ENCODE measurements at places on chromosomes 7 and 10.

DNA sequence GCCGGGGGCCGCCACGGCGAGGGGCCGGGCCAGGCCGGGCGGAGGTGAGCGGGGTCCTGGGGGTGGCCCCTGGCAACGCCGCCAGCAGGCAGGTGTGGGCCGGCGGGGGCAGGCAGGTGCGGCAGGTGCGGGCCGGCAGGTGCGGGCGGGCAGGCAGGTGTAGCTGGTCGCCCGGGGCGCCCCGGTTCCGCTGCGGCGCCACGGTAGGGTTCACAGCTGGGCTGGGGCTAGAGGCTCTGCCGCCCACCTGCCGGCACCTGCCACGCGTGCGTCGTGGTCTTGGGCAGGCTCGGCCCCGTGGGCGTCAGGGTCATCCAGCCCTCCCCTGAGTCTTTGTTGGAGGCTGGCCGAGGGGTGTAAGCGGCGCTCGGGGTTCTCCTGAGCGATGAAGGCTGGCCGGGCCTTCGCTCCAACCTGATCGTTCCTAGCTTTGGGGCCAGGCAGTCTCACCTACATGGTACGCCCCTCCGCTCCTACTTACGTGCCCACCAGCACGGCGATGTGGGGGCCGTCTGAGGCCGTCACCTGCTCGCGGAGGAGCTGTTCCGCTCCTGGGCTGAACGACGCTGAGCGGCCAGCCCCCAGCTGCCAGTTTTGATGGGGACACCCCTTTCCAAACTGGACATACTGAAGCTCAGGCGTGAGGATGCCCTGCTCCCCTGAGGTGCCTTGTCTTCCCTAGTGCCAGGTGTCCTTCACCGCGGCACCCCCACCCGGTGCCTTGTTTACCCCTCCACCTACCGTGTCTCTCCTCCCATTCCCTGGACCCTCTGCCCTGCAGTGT lies 493 bp downstream of the ZMIZ2 start:
- no peak for DNase-seq

DNA sequence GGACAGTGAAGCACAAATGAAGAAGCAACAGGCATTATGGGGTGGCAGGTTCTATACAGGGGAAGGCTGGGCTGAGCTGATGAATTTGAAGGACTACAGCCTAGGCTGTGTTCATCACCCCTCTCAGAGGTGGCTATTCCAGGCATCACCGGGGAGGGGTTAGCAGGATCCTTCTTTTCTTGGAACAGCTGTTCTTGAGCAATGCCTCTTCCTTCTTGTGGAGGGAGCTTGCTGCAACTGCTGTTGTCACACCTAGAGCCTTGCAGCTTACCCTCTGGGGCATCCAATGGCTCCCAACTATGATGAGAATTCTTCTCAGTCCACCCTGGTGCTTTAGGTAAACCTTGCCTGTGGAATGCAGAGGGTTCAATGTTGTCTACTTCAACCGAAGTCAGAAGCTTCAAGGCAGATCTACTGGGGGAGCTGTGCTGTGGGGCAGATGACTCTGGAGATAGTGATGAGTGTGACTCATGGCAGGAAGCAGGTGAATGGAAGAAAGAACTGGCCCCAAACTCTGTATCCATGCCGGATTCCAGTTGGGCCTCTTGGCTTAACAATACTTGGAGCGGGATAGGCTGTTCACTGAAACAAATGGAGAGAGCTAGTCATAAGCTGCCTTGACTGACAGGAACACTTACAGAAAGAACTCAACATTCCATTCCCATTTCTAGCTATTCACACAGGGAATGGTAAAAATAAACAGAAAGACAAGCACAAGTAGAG lies 21.5 kb upstream of the PPP3CB start:
- DNase-seq, result no peak

GRCh38 chr7:105743351-105744090 lies 132.9 kb downstream of the ATXN7L1 start:
- DNase-seq, result no peak

DNA sequence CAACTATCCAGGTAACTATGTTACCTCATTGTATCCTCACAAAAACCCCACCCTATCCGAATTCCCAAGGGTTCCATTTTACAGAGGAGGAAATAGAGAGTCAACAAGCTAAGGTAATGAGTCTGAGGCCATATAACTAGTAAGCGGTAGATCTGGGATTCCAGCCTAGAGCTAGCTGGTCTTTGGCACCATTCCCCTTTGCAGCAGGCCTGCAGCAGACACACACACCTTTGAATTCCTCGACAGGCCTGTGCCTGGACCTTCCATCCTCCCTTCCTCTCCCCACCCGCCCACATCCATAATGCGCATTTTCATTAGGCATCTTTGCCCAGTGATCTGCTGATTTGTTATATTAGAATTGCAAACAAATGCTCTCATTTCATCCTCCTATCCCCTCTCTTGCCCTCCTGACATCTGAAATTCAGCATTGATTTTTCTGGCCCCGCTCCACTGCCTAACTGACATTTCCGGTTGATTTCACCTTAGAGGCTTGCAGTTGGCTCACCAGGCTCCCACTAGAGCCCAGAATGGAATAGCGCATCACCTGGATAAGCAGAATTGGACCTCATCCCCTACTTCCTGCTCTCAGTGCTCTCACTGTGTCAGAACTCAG lies 129.5 kb downstream of the PLXNA4 start:
- DNase-seq, result no peak

DNA sequence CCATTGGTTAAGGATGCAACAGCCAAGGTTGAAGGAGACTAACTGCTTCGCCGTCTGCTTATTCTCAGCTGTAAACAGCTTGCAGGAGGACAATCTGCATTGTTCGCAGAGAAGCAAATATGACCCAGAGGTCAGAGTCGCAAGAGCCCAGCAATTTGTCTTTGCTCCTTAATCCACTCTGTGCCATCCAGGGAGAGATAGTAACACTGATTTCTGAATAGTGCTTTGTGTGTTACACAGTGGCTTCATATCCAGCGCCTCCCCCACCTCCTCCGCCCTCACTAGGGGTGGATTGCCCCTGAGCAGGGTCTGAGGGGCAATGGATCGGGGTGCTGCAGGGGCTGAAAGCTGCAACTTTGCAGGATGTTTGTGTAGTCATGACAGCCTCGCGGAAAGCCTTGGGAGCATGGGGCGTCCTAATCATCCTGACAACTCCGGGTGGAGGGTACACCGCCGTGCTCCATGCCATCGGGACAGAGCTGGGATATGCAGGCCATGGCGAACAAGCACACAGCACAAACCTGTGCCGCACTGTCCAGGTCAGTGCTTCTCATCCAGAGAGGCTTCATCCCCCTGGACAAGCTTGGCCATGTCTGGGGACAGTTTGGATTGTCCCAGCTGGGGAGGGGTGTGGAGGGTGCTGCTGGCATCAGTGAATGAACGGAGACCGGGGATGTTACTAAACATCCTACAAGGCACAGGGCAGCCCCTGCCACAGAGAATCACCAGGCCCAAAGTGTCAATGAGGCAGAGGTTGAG lies 103.1 kb upstream of the INSIG1 start:
- no peak for DNase-seq

DNA sequence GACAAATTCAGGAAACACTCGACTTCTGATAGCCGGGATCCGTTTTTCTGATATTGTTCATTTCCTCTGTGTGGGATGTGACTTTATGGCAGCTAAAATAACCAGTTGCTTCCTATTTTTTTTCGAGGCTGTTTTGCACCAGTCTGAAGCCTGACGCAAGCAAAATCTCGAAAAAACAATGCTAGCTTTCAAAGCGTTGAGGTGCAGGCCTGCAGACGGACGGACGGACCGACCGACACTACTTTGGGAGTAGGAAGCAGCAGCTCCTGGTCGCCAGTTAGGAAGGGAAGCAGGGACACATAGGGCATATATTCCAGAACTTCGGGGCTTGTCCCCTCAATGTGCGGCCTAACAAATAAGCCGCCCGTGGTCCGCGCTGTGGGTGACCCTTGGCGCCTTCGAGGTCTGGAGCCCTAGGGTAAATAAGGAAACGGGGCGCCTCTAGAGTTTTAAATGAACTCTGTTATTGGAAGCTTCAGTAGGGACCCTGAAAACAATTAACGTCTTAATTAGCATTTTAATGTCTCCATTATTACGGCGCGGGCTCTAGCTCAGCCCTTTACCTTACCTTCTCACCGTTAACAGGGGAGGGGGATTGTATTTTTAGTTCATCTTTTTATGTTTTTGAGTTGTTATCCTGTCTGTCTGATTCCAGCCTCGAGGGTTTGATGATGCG lies 1.3 kb downstream of the HHEX start:
- no peak for DNase-seq

- DNase-seq, result no peak
Measured at GRCh38 chr7:119903085-119903484, 369.9 kb upstream of the KCND2 start.

DNA sequence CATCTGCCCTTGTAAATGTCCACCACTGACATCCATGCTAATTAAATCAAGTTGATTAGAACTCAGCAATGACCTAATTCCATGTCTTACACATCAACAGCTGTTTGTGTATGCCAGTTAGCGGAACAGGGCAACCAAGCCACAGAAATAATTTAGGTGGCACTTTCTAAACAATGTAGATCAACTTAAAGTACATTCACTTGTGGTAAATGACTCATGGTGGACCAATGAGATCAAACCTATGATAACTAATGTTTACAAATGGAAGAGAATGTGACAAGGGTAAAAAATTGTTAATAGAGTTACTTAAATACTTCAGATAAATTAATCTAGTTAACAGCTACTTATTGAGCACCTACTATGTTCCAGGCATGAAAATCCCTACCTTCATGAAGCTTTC lies 63.1 kb upstream of the ICA1 start:
- DNase-seq, result no peak
